Left ventricle myocardium superior (tissue), 1 donor: ENCODE measurements at places on chromosomes 12 and 14.

GRCh38 chr12:51171884-51172514 is 936 bp downstream of the TFCP2 start:
- DNase-seq: no peak

DNA sequence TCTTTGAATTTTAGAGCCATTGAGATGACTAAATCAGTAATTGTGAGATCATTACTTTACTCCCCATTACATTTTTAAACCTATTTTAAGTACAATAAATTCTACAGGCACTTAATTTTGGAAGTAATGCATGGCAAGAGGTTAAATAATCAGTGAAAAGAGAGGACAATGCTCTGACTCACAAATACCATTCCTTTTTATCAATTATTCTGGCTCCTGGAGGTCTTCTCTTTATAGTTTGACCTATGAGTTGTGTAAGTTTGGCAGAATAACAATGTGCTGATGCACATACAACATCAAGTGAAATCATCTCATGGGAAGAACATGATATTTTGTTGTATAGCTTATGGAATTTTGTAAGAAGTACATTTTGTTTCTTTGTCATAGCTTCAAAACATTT is 166.7 kb downstream of the TMTC3 start:
- no peak for DNase-seq

DNA sequence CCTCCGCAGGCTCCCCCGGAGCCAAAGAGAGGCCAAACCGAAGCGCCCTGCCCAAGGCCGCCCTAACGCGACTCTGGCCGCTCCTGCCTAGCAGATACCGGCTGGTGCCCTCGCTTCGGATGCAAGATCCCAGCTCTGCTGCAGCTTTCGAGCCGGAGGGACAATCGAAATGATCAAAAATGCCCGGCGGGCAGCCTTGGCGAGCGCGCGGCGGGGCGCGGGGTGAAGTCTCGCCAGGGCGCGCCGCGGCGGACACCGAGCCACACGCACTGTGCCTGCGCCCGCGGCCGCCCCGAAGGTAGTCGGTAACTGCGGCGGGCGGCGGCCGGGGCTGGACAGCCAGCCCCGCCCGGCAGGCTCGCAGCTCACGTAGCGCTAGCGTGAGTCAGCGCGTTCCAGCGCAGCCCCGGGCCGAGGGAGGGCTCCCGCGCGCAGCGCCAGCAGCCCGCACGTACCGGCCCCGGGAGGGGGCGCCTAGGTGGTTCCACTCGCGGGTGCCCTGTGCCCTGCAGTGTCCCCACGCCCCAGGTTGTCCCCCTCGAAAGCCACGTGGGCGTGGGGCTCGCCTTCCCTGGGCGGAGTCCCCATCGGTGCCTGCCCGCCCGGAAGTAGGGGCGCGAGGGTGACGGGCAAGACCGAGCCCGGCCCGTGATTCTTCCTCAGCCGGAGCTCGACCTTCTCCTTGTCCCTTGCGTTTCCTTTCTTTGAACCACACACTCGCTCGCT is 109.2 kb upstream of the EGLN3 start:
- peak; percentile 93 for DNase-seq

GRCh38 chr14:50599700-50600444 is 39.9 kb downstream of the ATL1 start:
- DNase-seq: no peak

- DNase-seq: no peak
Observed at GRCh38 chr14:20644520-20644919, 3.0 kb upstream of the OR6S1 start.

DNA sequence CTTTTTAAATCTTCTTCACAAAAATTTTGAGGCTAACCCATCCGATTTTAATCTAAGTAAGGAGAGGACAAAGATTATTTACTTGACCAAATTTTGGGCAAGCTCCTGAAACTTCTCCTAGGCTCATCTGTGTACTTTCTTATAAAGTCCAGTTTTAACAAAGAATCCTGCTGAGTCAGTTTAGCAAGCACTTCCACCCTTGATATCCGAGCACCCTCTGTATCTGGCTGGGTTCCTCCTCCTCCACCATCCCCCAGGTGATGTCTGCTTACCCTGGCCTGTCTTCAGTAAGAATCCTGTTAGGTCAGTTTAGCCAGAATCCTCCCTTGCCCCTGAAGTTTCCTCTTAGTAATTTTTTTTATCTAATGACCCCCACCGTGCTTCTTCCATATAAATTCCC is 140.5 kb downstream of the PHLDA1 start:
- no peak for DNase-seq

- no peak for DNase-seq
Observed at GRCh38 chr12:23911574-23911973, 37.9 kb downstream of the SOX5 start.

DNA sequence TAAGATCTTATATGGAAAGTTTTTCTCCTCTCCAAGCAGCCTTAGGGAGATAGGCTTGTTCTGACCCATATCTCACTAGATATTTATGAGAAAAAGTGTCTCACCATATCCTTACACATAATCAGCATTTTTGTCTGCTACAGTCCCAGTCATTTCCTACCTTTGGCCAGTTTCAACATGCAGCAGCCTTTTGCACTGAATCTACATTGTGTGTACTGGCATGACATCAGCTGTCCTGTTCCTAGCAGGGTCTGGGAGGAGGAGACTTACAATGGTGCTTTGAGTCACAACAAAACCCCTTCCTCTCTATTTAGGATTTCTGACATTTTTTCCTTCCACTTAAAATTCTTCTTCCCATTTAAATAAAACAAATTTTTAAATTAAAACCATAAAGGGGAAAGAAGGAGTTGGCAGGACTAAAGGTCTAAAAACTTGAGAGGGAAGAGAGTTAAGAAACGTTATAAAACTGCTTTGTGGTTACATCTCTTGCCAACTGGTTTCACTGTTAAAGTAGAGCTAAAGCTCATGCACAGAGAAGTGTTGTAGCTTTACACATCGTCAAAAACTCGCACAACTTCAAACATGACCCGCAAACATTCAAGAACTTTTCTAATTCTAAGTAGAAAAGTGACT is 53.3 kb upstream of the CERS5 start:
- DNase-seq: no peak

DNA sequence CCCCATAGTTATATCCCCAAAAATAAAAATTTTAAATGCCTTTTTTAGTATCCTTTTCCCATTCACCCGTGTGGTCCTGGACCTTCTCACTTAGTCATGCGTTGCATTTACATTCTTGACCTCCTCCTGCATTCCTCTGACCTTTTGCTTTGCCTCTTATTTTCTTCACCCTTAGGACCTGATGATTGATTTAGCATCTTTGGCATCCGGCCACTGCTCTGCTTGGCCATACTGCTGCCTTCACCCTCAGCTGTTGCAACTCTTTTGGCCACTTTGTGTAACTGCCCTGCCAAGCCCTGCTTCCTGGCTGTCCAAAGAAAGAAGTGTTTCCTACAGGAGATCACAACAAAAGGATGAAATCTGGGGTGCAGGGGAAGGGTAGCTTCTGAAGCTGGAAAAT is 48.8 kb upstream of the SLC38A4 start:
- peak; percentile 67 for DNase-seq

DNA sequence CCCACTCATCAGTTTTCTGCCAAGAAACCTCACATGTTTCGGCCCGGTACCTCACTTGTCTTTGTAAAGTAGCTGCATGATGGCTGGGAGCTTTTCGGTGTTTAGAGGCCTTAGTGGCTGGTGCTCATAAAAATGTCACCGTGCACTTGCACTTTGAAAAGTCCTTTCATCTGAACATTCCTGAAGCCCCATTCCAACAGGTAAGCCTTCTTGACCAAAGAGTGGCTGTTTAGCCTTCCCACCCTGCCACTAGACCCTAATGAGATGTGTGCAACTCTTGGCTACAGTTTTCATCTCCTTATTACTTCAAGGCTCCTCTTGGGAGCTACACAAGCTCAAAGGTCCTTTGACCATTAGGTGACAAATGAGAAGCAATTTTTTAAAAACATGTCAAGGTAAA is 135.2 kb downstream of the HMGA2 start:
- DNase-seq: no peak

DNA sequence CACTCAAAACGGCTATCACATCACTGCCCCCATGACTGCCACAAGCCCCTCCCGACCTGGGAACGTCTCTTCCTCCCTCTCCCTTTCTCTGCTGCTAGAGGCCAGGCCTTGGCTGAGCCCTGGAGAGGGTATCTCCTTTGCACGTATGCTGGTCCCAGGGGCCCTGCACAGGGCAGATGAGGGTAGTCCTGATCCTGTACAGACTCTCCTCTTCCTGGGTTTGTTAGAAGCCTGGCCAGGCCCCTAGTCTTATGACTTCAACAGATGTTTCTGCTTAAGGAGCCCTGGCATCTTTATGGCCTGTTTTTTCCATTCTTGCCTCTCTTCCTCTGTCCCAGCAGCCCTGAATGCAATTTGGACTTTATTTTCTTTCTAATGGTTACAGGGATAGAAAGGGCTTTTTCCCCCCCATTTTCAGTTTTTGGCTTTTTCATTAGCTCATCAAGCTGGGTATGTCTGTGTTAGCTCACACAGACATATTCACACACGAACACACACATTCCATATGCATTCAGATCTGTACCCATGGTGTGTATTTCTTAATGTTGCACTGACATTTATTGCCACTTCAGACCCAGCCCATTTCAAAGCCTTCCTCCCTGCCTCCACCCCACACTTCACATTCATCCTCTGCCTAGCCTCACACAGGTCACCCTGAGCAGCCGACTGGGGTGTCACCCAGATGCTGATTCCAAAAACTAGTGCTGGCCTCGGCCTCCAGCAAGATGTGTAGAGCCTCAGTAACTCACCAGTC is 203.2 kb downstream of the ZFP36L1 start:
- peak; percentile 78 for DNase-seq

GRCh38 chr12:26032719-26033241 is 74.3 kb downstream of the RASSF8 start:
- no peak for DNase-seq

DNA sequence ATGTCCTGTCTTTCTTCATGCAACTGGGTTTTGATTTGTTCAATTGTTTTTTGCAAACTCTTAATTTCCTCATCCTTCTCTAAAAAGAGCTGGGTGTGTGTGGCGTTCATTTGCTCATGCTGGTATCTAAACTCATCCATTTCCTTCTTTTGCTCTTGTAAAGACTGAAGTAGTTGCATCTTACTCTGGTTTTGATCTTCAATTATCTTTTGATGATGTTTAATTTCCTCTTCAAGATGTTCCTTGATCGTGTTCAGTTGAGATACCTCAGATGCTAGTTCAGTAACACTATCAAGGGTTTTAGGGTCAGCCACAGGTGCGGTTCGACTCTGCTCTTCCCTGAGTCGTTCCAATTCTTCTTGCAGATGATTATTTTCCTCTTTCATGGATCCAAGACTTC is 34.8 kb downstream of the TRIP11 start:
- no peak for DNase-seq

- no peak for DNase-seq
Observed at GRCh38 chr12:31274520-31275300, 51.2 kb downstream of the SINHCAF start.

DNA sequence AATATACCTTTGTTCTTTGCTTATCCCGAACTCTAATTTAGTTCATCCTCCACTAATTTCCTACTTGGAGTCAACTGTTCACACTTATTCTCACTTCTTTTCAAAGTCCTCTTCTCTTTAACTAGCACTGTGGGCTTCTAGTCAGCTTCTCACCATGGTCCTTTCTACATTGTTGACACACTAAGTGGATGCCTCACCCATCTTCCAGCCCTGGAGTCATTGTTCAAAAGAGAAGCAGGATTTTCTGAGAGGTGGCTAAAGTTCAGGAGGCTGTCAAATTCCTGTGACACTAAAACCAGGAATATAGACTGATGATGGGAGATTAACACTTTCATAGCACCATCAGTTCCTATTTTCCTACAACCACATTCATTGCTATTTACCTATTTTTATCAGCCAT is 99.3 kb downstream of the PHLDA1 start:
- DNase-seq: no peak

- DNase-seq: peak; percentile 89
Observed at GRCh38 chr14:75307700-75308379, 29.2 kb downstream of the FOS start.

DNA sequence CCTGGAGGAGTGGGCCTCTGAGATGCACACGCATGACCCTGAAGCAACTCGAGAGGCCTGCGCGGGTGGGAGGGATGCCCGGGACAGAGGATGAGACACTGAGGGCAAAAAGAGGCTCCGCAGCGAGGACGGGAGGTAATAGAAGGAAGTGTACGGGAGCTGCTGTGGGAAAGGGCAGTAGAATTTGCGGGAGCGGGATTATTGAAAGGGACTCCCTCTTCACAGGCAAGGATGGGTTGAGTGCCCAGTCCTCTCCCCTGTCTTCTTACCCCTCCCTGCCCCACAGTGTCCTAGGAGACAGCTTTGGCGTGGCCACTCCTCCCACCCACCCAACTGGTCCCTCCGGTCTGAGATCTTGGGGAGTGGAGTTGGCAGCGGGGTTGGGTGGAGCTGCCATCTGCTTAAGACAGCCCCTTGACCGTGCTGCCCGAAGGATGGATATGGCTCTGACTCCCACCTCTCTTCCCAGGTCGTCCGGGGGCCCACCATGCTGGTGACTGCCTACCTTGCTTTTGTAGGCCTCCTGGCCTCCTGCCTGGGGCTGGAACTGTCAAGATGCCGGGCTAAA is 15.7 kb upstream of the ESPL1 start:
- DNase-seq: peak; percentile 39

DNA sequence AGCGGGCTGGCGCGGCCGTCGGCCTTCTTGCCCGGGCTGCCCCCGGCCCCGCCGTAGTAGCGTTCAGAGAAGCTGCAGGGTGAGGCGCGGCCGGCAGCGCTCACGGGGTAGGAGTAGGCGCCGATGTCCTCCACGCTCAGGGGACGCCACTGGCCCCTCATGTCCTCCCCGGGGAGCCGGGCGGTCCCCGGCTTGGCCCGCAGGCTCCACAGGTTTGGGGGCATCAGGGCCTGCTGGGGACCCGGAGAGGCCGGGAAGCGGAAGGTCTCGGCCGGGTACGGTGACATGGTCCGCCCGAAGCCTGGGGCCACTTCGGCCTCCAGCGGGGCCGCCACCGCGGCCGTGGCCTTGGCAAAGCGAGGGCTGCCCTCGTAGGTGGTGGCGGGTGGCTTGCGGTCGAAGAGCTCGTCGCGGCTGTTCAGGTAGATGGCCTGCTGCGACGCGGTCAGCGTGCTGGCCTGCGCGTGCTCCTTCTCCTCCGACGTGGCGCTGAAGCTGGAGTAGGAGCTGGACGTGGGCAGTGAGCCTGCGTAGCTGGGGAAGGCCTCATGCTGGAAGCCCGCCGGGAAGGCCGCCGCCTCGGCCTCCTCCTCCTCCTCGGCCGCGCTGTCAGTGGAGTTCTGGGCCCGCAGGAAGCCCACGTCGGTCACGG is 48.7 kb downstream of the BEGAIN start:
- peak; percentile 25 for DNase-seq

DNA sequence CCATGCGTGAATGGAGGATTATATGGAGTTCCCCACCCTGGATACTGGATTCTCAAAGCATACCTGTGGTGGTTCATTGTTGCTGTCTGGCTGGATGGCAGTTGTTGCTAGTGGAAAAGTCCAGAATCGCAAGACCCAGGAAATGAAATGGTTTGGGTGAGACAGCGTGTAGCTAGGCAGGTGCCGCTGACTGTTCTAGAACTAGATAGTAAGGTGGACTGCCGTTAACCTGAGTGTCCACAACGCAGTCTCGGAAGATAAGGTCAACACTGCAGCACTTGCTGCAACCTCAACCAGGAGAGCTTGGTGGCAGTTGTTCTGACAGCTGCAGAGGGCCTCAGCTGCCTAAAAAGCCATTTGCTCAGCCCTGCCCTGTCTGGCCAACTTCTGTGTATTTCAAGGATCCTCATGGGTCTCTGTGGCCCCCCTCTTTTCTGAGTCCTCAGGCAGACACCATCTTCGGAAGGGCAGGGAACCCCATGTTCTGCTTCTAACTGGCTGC is 15.5 kb upstream of the IRF2BPL start:
- DNase-seq: no peak

GRCh38 chr14:44384093-44384492 is 123.0 kb downstream of the FSCB start:
- DNase-seq: no peak

- DNase-seq: no peak
Observed at GRCh38 chr12:89882792-89883191, 174.2 kb upstream of the ATP2B1 start.
